ENCODE measurements at places on chromosomes 7 and 10. TPM values are rescaled to one million over a fixed set of nuclear protein-coding genes. Genes with fewer than 3 reads are reported as not detected.

CUZD1 gene
- 0.39 TPM for total RNA-seq

PLCE1 gene
- total RNA-seq = under 0.01 TPM

TCERG1L gene
- 1.2 TPM for total RNA-seq

C10orf105 gene
- total RNA-seq = not detected

All from placental epithelial cell (primary cell).